ENCODE measurements at places on chromosomes 3 and 15.

- no peaks in the 10 kb centered on the region for H3K36me3 ChIP-seq
- H3K4me1 ChIP-seq = no peaks in the 10 kb centered on the region
- DNase-seq = no peak
- H3K4me3 ChIP-seq = no peak overlapping the region
- no peak overlapping the region for H3K27ac ChIP-seq
Observed at GRCh38 chr3:194102436-194102835, 33.5 kb upstream of the HES1 start.

- H3K27ac ChIP-seq = no peak overlapping the region
- H3K36me3 ChIP-seq = no peaks in the 10 kb centered on the region
- no peak for DNase-seq
- no peaks in the 10 kb centered on the region for H3K4me1 ChIP-seq
- H3K4me3 ChIP-seq = no peak overlapping the region
Observed at GRCh38 chr15:85997618-85998017, 82.1 kb upstream of the AGBL1 start.

- DNase-seq = no peak
- H3K27me3 ChIP-seq = no peaks in the 10 kb centered on the region
- H3K27ac ChIP-seq = no peak overlapping the region
- H3K4me1 ChIP-seq = no peaks in the 10 kb centered on the region
- no peaks in the 10 kb centered on the region for H3K36me3 ChIP-seq
- no peak overlapping the region for H3K4me3 ChIP-seq
Observed at GRCh38 chr3:116135457-116136085, 309.7 kb downstream of the LSAMP start.

GRCh38 chr3:197181741-197182140, 116.7 kb downstream of the DLG1 start:
- peaks cover 2% of the 10 kb centered on the region for H3K4me1 ChIP-seq
- H3K27ac ChIP-seq = no peak overlapping the region
- DNase-seq = no peak
- H3K27me3 ChIP-seq = no peaks in the 10 kb centered on the region
- no peak overlapping the region for H3K4me3 ChIP-seq

GRCh38 chr3:123123716-123124616, 57.1 kb downstream of the PDIA5 start:
- H3K4me1 ChIP-seq = peaks cover 7% of the 10 kb centered on the region
- no peak for DNase-seq
- no peak overlapping the region for H3K27ac ChIP-seq
- H3K27me3 ChIP-seq = no peaks in the 10 kb centered on the region
- no peak overlapping the region for H3K4me3 ChIP-seq

GRCh38 chr3:46712191-46713049, 5.2 kb downstream of the PRSS50 start:
- no peak for DNase-seq
- H3K36me3 ChIP-seq = no peaks in the 10 kb centered on the region
- H3K4me3 ChIP-seq = no peak overlapping the region
- no peaks in the 10 kb centered on the region for H3K4me1 ChIP-seq
- no peak overlapping the region for H3K27ac ChIP-seq

DNA sequence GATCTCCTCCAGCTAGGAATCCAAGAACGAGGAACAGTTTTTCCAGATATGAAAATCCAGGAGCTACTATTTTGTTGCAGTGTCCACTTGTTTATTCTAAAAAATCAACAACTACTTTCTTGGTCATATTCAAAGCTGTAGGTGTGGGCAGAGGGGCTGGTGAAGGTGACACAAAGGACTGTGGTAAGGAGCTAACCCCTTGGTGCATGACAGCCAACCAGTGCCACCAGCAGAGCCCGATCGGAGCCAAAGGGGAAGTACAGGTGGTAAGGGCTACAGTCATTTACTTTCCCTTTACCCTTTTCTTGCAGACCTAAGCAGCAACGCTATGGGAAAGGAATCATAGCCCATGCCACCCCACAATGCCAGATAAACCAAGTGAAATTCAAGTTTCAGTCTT, 30.7 kb downstream of the PLA1A start:
- H3K4me1 ChIP-seq = peaks cover 11% of the 10 kb centered on the region
- H3K4me3 ChIP-seq = no peak overlapping the region
- DNase-seq = no peak
- no peaks in the 10 kb centered on the region for H3K36me3 ChIP-seq

DNA sequence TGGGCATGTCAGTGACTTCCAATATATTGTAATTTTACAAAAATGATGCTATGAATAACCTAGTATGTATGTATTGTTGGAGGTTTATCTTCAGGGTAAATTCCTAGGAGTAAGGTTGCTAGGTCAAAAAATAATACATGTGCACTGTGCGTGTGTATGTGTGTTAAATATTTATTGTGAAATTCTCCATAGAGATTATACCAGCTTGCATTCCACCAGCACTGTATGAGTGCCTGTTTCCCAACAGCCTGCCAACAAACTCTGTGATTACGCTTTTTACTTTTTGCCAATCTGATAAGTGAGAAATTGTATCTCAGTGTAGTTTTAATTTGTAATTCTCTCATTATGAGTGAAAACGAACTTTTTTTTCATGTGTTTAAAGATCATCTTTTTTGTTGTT, 12.6 kb upstream of the IGF2BP2 start:
- no peaks in the 10 kb centered on the region for H3K4me1 ChIP-seq
- H3K4me3 ChIP-seq = no peak overlapping the region
- DNase-seq = no peak
- H3K27me3 ChIP-seq = no peaks in the 10 kb centered on the region
- H3K27ac ChIP-seq = no peak overlapping the region

GRCh38 chr3:73364517-73364916, 260.2 kb downstream of the PDZRN3 start:
- no peak overlapping the region for H3K27ac ChIP-seq
- H3K27me3 ChIP-seq = no peaks in the 10 kb centered on the region
- H3K36me3 ChIP-seq = no peaks in the 10 kb centered on the region
- no peak for DNase-seq

- no peaks in the 10 kb centered on the region for H3K4me1 ChIP-seq
- H3K36me3 ChIP-seq = no peaks in the 10 kb centered on the region
- H3K4me3 ChIP-seq = no peak overlapping the region
- H3K27ac ChIP-seq = no peak overlapping the region
- no peak for DNase-seq
Observed at GRCh38 chr3:143220741-143221140, 101.2 kb downstream of the CHST2 start.

- H3K36me3 ChIP-seq = no peaks in the 10 kb centered on the region
- H3K4me3 ChIP-seq = no peak overlapping the region
- no peaks in the 10 kb centered on the region for H3K4me1 ChIP-seq
- DNase-seq = peak; percentile 76
Observed at GRCh38 chr3:149120051-149120972, 9.1 kb upstream of the HPS3 start.

- no peaks in the 10 kb centered on the region for H3K36me3 ChIP-seq
- no peaks in the 10 kb centered on the region for H3K27me3 ChIP-seq
- DNase-seq = no peak
- H3K4me1 ChIP-seq = no peaks in the 10 kb centered on the region
Observed at GRCh38 chr15:100721758-100722550, 119.6 kb downstream of the ASB7 start.

DNA sequence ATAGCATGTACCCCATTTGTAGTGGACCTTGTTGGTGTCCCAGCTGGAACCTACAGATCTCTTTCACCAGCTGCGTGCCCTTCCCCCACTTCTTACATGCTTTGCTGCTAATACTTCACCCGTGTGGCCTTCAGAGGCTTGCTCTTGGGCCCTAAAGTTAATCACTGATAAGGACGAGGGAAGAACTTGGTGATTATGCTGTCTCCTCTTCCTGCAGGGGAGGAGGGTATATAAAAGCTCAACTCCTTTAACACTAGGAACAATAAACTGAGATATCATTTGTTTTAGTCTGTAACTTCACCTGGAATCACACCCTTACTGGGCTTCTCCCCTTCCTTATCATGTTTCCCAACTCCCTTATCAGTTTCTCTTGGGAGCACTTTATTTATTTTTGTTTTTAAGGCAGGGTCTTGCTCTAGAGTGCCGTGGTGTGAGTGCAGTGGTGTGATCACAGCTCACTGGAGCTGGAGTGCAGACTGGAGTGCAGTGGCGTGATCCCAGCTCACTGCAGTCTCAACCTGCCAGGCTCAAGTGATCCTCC, 43.2 kb upstream of the PIK3R4 start:
- H3K27ac ChIP-seq = peak overlapping the region; percentile 9
- peaks cover 8% of the 10 kb centered on the region for H3K4me1 ChIP-seq
- H3K27me3 ChIP-seq = no peaks in the 10 kb centered on the region
- no peak overlapping the region for H3K4me3 ChIP-seq
- DNase-seq = peak; percentile 85
- H3K36me3 ChIP-seq = no peaks in the 10 kb centered on the region

GRCh38 chr15:31347067-31347975, 20.7 kb downstream of the KLF13 start:
- H3K27ac ChIP-seq = no peak overlapping the region
- H3K4me3 ChIP-seq = no peak overlapping the region
- no peak for DNase-seq

- H3K4me3 ChIP-seq = no peak overlapping the region
- no peaks in the 10 kb centered on the region for H3K27me3 ChIP-seq
- peak; percentile 51 for DNase-seq
- H3K27ac ChIP-seq = no peak overlapping the region
Observed at GRCh38 chr15:71443538-71443937, 328.3 kb downstream of the THSD4 start.

DNA sequence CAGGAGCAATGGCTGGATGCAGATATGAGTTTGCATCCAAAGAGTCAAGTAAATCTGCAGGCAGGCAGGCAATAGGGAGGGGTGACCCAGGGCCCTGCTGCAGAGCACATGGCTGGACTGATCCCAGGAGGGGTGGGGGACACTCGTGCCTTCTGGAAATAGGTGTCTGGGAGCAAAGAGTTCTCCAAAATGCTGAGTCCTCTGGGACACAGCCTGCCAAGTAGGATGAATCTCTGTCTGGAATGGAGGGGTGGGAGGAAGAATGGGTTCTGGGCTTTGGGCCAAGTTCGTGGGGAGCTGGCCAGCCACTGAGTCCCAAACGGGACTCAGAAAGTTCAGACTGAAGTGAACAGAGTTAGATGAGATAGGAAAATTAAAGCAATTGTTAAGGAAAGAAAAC, 214.5 kb downstream of the MTHFS start:
- no peaks in the 10 kb centered on the region for H3K27me3 ChIP-seq
- no peak for DNase-seq
- no peaks in the 10 kb centered on the region for H3K36me3 ChIP-seq
- H3K27ac ChIP-seq = no peak overlapping the region

DNA sequence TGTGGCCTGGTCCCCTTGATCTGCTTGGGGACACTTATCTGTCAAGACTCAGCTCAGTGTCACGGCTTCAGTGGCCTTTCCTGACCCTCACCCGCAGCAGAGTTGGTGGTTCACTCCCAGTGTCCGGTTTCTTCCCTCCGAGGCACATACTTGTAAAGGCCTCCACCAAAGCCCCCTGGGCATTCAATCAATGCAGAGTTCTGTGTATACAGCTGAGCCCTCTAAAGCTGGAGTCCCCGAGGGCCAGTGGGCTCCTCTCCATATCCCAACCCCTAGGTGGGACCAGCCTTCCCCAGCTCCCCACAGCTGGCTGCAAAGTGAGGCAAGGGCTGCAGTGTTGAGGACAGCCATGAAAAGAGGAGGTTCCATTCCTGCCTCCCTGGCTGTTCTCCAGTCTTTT, 70.9 kb upstream of the RGMA start:
- H3K27ac ChIP-seq = no peak overlapping the region
- no peak overlapping the region for H3K4me3 ChIP-seq
- DNase-seq = no peak
- no peaks in the 10 kb centered on the region for H3K36me3 ChIP-seq

- H3K4me1 ChIP-seq = no peaks in the 10 kb centered on the region
- H3K27me3 ChIP-seq = no peaks in the 10 kb centered on the region
- H3K4me3 ChIP-seq = no peak overlapping the region
- DNase-seq = no peak
Observed at GRCh38 chr3:5540532-5540931, 353.0 kb downstream of the EDEM1 start.

DNA sequence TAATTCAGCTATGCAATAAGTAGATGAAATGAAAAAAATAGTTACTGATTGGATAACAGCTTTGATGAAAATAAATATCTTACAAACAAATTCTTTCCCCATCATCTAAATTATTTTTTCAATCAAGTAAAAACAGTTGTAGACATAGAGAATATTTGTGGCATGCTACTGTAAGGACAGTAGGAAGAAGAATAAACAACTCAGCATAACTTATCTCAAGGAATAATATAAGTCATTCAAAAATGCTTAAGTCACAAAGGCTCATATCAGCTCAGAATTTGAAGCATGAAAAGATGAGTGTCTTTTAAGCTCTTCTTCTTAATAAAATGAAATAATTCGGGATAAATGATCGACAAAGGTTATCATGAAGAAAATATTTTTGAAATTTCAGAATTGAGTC, 1029.0 kb downstream of the ROBO1 start:
- H3K27ac ChIP-seq = no peak overlapping the region
- no peaks in the 10 kb centered on the region for H3K27me3 ChIP-seq
- H3K4me1 ChIP-seq = peaks cover 3% of the 10 kb centered on the region
- DNase-seq = no peak
- H3K36me3 ChIP-seq = no peaks in the 10 kb centered on the region

DNA sequence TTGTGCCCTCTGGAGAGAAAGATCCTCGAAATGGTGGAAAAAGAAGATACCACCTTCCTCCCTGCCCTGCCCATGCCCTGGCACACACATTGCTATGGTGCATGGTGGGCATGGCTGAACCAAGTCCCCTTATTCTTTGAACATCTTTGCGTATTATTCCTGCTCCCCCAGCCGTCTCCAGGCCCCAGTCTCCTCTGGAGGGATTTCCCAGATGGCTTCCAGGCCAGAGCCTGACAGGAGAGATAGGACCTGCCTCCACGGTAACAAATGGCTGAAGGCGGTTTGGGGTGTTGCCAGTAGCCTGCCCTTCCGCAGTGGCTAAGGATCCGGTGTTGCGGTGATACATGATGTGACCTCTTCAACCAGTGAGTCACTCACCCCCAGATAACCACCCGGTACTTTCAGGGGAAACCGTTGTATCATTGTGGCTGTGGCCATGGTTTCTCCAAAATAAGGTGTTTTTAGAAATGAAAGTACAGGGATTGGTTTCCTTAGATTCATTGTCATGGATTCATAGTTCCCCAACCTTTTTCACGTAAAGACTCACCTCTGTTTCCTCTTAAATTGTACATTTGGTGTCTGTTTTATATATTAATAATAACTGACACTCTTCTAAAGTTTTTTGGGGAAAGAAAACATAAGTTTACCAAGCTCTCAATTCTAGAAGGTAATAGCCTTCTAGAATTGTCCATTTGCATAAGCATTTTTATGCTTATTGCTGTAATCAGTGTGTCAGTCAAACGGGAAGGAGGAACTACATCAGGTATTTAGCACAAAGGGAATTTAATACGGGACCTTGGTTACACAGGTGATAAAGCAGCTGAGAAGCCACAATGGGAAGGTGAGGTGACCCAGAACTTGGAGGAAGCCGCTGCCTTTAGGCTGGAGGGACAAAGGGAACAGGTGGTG, 25.9 kb downstream of the SMAD3 start:
- H3K4me1 ChIP-seq = peaks cover 35% of the 10 kb centered on the region
- H3K27me3 ChIP-seq = no peaks in the 10 kb centered on the region
- no peak for DNase-seq

- H3K36me3 ChIP-seq = no peaks in the 10 kb centered on the region
- peak; percentile 100 for DNase-seq
- H3K27ac ChIP-seq = peak within 1 kb of the TSS; percentile 94
Observed at GRCh38 chr15:99250857-99251841, at the start of gene LRRC28. Gene LRRC28 (plus strand): TSS chr15:99251481. CDS start chr15:99255958, 4,477 bp downstream.

GRCh38 chr3:138459619-138460535, 25.5 kb downstream of the ESYT3 start:
- DNase-seq = no peak
- H3K36me3 ChIP-seq = no peaks in the 10 kb centered on the region
- H3K4me3 ChIP-seq = no peak overlapping the region
- no peaks in the 10 kb centered on the region for H3K4me1 ChIP-seq
- no peak overlapping the region for H3K27ac ChIP-seq
- H3K27me3 ChIP-seq = no peaks in the 10 kb centered on the region
